NCI-H526 treated with DMSO at 0.1 percent for 48 hours (cell line): ENCODE measurements at places on chromosomes 5 and 9.

DNA sequence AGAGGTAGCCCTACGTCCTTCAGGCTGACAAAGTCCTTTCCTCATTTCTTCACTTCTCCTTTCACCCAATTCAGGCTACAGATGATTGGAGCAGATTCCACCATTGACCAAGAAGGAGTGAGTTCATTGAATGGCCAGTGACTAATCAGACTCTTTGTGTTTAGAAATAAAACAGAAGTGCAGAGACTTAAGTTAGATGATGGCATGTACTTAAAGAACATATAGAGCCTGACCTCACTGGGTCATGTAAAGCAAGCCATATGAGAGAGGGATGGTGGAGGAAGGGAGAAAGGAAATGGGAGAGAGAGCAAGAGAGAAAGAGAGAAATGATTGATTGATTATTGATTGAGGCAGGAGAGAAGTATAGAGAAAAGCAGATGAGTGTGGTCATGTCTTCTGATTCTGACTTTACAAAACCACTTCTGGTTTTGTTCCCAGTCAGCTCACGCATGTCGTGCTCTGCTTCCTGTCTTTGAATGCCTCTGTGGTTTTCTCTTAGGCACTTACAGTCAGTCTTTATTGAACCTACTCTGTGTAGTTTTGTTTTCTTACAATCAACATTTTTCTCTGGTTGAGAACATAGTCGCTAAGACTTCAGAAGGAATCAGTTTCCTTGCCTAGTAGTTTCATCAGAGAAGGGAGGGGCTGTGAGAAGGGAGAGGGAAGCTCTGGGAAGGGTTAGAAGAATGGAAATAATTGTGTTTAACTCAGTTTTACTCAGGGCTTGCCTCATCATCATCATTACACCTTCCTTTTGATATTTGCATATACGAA lies 149.2 kb upstream of the KLF9 start:
- DNase-seq = no peak

DNA sequence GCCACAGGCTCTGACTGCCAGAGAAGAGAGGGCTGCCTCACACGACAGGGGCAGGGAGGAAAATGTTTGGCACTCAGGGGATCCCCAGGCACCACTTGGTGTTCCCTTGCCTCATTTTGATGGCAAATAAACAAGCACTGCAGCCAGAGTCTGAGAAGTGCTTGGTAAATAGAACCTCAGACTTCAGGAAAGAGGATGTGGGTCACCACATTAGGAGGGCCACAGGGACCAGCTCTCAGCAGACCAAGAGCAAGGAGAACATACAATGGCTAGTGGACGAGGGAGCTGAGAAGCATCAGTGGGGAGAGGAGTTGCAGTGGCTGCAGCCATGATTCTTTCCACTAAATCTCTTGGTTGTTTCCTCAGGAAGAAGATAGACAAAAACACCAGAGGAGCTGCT lies 413.9 kb downstream of the GADD45G start:
- DNase-seq = no peak

- no peak for DNase-seq
These were observed 9.9 kb downstream of the SH3RF2 start for GRCh38 chr5:145946112-145946861.

- DNase-seq = no peak
These were observed 43.4 kb upstream of the KIAA1958 start for GRCh38 chr9:112443200-112443599.

GRCh38 chr5:100161868-100162267 lies 373.3 kb upstream of the FAM174A start:
- no peak for DNase-seq

GRCh38 chr9:93354451-93354850 lies 97.0 kb upstream of the FAM120A start:
- DNase-seq = no peak

DNA sequence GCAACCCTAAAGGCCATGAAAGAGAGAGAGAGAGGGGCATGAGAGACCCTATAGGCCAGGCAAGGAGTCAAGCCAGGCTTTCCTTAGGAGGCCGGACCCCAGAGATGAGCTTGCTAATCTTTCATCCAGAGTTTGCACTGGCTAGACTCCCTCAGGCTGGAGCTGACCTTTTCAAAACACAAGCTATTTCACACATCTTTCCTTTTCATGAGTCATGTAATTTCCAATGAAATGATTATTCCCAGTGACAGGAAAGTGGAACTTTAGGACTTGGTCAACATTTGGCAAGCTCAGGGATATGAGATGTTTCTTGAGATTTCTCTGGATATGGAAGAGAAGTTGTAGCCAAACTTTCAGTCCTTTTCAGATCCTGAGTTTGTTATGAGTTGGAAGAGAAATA lies 117.7 kb downstream of the TARS1 start:
- no peak for DNase-seq

- no peak for DNase-seq
These were observed 130.1 kb downstream of the RPS23 start for GRCh38 chr5:82147860-82148573.

- no peak for DNase-seq
These were observed 334.0 kb downstream of the ASTN2 start for GRCh38 chr9:117080765-117081390.

DNA sequence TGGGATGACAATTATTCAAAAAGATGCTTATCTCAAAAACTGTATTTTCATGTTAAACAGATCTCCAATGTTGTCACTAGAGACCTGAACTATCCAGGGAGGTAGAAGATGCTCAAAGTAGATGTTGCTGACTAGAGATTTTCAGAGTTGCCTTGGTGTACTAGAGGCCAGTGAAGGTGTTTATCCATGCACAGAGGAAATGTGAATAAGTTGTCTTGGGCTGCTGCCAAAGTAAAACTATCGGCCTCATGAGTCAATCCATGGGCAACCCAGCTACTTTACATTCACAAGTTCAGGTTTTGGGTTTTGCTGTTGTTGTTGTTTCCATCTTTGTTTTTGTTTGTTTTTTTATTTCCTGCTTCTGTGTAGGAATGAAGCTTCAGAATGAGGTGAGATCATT lies 141.1 kb upstream of the RANBP3L start:
- DNase-seq = no peak
